ENCODE measurements at places on chromosomes 4 and X. TPM values are rescaled to one million over a fixed set of nuclear protein-coding genes. Genes with fewer than 3 reads are reported as not detected.

DNA sequence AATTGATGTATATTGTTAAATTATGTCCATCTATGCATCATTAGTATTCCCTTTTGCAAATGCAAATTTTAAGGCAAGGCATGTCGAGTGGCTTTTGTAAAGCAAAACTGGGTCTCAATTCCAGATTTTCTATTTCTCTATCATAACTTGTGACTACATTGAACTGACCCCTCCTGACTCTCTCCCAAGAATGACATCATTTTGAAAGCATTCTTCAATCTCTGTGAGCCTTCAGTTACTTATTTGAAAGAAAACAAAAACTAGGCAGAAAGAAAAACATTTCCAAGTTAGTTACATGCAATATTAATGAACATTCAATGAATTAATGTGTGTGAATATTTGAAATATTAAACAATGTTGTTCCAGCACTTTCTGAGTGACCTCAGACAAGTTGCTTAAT, 314.3 kb upstream of the CLNK start:
- DNase-seq: no peak

- DNase-seq: no peak
These were observed 27.9 kb downstream of the TEC start for GRCh38 chr4:48241731-48242130.

Gene SPP1
- polyA plus RNA-seq: 85.1 TPM

Gene SUPT20HL1
- polyA plus RNA-seq: 0.10 TPM

DNA sequence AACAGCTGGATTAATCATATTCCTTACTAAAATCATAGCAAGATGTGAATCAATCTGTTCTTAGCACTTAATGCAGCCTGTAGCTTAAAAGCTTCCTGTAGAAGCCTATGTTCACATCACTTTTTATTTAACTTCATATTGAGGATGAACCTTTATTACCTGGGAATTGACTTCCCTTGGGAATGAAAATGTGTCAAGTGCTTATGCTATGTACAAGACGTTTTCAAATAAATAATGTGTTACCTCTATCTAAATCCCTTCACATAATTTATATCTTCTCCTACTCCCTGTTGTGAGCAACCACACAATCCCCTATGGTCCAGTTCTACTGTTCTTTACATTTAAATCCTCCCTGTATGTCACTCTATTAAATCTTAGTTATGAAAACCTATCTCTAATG, 633.1 kb downstream of the FSTL5 start:
- DNase-seq: no peak
